Liver (tissue), 10 donors: ENCODE measurements at places on chromosomes 3 and 15.

DNA sequence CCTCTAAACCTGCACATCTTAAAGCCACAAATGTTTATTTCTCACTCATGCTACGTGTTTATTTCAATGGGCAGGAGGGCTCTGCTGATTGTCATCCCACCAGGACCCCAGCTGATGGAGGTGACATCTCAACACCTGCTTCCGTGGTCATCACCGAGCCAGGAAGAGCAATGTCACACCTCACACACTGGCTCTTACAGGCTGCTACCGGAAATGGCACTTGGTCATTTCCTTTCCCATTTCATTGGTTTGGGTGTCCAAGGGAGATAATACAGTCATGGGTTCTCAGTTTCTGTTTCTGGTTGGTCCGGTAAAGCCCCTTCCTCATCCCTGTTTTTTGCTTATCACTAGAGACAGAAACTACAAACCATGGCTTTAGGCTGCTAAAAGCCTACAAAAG, 41.9 kb downstream of the ABHD2 start:
- no peak for DNase-seq

- DNase-seq, result no peak
Measured at GRCh38 chr3:153829606-153830170, 291.5 kb upstream of the ARHGEF26 start.

GRCh38 chr3:187287256-187287655, 4.3 kb downstream of the MASP1 start:
- no peak for DNase-seq

GRCh38 chr3:115713284-115713683, 90.0 kb downstream of the GAP43 start:
- DNase-seq, result no peak

DNA sequence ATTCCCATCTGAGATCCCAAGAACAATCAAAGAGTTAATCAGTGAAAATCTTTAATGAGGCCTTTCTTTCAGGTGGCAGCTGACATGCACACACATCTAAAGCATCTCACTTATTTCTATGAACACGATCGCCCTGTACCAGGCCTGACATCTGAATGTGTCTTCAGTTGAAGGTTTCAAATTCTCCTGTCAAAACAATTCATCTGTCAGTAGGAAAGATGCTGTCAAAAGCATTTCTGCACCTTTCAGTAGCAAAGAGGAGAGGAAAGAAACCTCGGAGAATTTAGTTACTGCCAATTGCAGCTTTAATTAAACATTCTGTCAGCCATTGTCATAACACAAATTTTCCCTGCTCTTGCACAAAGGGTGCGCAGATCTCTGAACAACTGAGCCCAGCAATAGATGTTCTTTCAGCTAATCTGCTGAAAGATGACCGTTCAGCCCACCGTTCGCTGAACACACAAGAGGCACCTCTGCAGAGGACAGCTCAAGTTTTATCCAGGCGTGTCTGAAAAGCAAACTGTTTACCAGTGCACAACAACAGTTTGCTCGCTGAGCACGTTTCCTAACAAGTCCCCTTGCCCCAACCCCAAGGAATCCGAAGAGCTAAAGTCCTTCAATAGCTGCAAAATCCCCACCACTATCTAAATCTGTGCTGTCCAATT, 34.1 kb downstream of the LRIG1 start:
- DNase-seq, result no peak

GRCh38 chr3:25817638-25818037, 27.7 kb downstream of the OXSM start:
- no peak for DNase-seq

DNA sequence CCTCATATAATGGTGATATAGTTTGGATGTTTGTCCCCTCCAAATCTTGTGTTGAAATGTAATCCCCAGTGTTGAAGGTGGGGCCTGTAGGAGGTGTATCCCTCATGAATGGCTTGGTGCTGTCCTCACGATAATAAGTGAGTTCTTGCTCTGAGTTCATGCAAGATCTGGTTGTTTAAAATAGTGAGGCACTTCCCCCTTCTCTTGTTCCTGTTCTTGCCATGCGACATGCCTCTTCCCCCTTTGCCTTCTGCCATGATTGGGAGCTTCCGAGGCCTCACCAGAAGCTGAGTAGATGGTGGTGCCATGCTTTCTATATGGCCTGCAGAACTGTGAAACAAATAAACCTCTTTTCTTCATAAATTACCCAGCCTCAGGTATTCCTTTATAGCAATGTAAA, 39.2 kb downstream of the REC114 start:
- no peak for DNase-seq
